Activated CD4-positive, alpha-beta T cell treated with anti-CD3 and anti-CD28 coated beads for 36 hours (primary cell): ENCODE measurements at places on chromosomes 1 and 21.

GRCh38 chr1:10108134-10108663 is 75.4 kb downstream of the UBE4B start:
- no peak for DNase-seq

GRCh38 chr1:203252678-203253077 is 23.2 kb upstream of the CHIT1 start:
- DNase-seq: no peak

- DNase-seq: no peak
These were observed 62.5 kb downstream of the NDUFS5 start for GRCh38 chr1:39088658-39089057.

GRCh38 chr21:35814858-35815619 is 245.3 kb downstream of the SETD4 start:
- no peak for DNase-seq

GRCh38 chr1:114388432-114389003 is 122.5 kb downstream of the TRIM33 start:
- no peak for DNase-seq

DNA sequence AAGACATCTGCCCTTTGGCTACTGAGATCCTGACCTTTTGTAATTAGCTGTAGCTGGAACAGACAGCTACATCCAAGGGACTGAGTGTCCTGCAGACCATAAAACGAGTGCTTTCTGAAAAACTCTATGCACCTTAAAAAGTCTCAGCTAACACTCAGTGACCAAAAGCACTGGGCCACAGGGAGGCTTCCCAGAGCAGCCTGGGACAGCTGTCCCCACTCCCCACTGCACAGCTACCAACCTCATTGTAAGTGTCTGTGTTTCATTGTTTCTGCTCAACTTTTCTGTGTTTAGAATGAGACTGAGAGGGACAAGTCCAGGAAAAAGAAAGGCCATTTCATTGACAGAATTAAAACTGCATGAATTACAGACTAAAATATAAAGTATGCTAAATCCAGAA is 80.7 kb downstream of the SMYD2 start:
- DNase-seq: no peak

GRCh38 chr1:29202584-29203340 is 21.1 kb upstream of the SRSF4 start:
- DNase-seq: peak; percentile 96

DNA sequence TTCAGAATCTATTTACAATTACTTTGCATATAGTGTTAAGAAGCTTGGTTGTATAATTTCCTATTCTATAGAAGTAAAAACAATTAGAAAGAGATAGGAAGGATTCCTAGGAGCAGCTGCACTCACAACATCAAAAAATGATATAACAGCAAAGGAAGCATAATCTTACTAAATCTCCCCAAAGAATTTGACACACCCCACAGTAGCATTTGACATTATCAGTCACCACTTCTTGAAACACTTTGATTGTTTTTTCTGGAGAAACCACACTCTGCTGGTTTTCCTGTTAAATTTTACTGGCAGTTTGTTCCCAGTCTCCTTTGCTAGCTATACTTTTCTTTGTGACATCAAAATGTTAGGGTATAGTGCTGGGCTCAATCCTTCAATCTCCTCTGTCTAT is 100.8 kb upstream of the KIAA1614 start:
- no peak for DNase-seq

DNA sequence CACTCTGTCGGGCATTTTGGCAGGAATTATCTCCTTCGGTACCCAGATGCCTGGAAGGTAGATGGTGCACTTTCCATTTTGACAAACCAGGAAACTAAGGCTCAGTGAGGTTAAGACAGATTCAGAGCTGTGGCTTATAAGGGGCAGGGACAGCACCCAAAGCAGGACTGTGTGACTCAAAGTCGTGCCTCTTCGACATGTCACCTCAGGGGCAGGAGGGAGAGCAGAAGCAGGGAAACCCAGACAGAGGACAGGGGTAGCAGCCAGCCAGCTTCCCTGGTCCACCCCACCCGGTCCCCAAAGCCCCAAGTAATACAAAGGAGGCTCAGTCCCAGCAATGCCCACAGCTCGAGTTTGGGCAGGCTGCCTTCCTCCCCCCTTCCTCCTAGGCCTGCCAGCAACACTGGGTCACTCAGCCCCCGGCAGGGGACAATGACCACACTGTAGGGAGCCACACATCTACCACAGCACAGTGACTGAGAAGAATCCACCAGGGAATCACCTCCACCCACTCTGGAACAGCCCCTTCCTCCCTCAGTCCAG is 2.5 kb downstream of the RHOC start:
- DNase-seq: peak; percentile 73

- peak; percentile 32 for DNase-seq
These were observed 271.4 kb downstream of the FOXD2 start for GRCh38 chr1:47709019-47709871.

DNA sequence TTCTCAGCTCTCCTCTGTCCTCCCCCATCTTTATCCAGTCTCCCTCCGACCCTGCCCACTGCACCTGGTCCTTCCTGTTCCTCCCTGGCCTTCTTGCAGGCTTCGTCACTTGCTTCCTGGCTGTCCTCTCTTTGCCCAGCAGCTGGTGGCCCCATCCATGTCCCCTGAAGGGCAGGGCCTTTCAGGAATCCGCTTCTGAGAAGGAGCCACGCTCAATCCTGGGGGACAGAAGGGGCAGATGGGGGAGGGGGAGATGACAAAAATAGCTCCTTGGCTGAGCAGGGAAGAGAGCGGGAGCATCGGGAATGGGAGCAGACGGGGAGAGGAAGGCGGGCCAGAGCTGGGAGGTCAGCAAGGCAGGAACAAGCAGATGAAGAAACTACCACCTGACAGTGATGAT is 40.7 kb downstream of the SLC30A1 start:
- no peak for DNase-seq

DNA sequence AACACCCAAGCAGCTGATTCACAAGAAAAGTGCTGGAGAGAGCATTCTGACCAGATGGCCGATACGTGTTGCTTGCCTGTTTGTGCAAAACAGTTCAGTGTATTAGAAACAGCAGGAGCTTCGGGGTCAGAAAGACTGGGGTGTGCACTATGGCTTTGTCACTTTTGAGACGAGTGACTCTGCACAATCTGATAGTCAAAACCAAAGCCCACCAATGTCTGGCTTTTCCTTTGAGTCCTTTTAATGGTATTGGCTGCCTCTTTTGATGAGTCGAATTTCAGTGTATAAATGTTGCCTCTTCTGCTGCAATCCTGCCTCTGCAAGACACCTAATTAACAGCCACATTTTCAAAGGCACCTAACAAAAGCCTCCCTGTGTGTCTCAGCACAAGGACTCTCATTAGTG is 444.6 kb downstream of the AJAP1 start:
- no peak for DNase-seq

GRCh38 chr1:107870696-107871095 is 94.3 kb downstream of the VAV3 start:
- no peak for DNase-seq

DNA sequence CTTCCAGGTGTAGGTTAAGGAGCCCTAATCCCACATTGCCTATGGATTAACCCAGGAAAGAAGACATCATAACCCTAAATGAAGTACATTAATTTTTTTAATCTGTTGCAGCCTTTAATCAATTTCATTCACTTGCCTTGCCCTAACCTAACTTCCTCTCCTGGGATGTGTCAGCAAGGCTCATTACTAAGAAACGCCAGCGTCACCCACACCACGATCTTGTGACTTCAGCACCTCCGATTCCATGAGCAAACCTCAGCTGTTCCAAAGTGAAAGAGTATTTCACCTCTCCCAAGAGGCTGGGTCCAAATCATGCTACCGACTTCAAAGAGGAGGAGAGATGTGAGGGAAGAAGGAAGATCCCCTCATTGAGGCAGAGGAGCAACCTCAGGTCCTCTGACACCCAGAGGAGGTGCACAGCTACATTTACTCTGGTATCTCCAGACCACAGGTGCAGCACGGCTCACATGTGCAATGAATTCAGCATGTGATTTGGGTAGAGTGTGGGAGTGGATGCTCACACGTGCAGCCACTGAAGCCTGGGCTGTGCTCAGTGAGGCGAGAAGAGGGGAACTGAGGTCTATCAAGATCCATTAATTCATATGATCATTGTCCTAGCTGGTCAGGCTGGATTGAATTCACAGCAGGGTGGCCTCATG is 134.1 kb downstream of the SLC30A10 start:
- no peak for DNase-seq

DNA sequence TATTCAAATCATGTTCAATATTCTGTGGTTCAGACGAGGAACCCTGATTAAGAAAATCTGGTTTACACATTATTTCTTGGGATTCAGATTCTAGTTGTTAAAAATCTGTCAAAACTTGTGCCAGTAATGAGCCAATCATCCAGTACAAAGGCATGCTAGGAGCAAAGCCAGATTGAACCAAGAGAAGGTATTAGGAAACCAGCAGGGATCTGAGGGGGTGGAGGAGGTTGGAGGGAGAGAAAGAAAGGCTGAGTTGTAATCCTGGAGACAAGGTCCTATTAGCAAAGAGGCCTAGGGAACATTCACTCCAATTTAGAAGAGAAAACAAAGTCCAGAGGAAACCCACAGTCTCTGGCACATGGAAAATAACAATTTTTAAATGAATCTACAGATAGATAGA is 352.9 kb downstream of the LTN1 start:
- DNase-seq: no peak

DNA sequence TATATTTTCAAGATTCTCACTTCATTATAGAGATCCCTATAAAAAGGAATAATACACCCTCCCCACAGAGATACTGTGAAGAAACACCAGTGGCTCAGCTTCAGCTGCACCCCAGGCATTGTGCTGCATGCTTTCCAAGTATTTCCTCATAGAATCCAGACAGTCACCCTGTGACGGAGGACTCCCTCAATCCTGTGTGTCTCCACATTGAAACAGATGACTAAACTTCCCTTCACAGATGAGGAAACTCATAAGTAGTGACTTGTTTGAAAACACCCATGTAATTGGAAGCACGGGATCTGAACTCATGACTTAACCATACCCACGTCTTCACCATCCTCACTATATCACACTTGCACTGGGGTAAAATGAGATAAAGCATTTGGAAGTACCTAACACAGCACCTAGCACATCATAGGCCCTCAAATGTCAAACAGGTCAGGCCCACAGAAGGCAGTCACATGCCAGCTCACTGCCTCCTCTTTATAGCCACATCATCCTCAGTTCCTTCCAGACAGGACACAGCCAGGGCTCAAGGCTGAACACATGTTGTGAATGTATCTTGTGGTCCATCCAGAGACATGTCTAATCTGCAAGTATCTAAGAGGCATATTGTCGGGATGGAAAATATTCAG is 55.2 kb downstream of the GPR161 start:
- no peak for DNase-seq
